ENCODE measurements at places on chromosomes 3 and 15.

- DNase-seq: no peak
These were observed 66.0 kb upstream of the GOLIM4 start for GRCh38 chr3:168161696-168162095.

GRCh38 chr3:15241341-15241740, 35.3 kb downstream of the CAPN7 start:
- no peak for DNase-seq

DNA sequence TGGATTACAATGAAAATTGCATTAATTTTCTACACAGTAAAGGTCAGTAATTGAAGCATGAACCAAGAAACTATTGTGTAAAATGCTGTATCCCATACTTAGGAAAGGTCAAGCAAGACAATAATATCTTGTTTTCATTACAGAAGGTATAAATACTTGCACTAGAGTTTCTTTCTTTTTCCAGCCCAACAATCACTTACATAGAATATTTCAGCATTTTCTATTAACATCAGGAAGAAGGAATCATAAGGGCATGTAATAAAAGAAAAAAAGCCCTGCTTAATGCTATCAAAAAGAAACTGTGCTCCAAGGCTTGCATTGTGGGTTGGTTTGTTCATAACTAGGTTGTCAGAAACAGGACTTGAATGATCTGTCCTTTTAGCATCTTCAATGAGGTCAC, 215.1 kb downstream of the MCTP2 start:
- no peak for DNase-seq

- DNase-seq: no peak
These were observed 31.9 kb downstream of the RAD18 start for GRCh38 chr3:8931342-8931741.

- no peak for DNase-seq
These were observed 271.0 kb upstream of the GADL1 start for GRCh38 chr3:31165399-31165860.

DNA sequence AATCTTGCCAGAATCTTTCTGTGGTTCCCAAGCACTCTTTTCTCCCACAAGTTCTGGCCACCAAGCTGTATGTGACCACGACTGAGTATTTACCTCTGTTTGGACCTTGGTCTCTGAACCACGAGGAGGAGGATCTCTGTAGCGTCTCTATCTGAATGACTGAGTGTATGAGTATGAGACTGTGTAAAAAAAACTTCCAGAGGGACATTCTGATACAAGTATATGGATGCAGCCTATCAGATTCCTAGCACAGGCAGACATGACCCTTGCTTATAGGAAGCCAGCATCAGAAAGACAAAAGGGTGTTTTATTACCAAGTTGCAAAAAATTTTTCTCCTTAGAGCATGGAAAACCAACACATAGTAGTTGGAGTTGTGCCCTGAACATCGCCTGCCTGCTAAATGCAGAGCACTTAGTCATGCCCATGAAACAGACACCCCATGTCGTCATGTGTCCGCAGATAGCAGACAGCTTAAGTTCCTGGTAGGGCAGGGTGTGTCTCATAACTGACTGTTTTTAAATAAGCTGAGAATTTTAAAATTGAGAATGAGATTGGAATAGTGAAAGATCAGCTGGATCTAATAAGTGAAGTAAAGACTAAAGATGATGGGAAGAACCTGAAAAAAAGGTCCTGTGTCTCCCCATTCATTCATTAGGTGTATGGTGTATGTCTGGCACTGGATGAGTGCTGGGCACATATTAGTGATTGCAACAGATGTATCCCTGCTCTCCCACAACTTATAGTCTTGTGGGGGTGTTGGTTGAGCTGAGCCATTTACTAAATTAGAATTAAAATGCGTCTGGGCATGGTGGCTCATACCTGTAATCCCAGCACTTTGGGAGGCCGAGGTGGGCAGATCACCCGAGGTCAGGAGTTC, 30.9 kb downstream of the DAG1 start:
- DNase-seq: no peak

DNA sequence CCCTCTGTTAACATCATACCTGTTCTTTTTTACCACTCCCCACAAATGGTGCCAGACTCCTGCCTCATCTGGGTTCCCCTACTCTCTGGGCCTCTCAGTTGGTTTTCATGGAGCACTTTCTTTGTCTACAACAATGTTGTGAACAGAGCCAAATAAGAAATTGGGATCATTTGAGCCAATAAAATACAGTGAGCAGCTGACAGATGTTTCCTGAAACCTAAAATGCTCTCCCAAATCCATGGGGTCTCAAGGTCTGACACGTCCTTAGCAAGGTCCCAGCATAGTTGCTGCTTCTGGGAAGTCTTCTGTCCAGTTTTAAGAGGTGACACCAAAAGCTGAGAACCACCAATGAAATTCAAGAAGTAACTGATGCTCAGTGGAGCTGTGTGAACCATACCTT, 1.7 kb downstream of the NMNAT3 start:
- DNase-seq: no peak

- DNase-seq: no peak
These were observed 68.6 kb downstream of the FILIP1L start for GRCh38 chr3:100045696-100046095.

GRCh38 chr15:42194513-42194912, 13.6 kb downstream of the VPS39 start:
- DNase-seq: no peak

- DNase-seq: no peak
These were observed 61.7 kb upstream of the PLXNA1 start for GRCh38 chr3:126921085-126921824.

- DNase-seq: no peak
These were observed 27.0 kb upstream of the RNF7 start for GRCh38 chr3:141710888-141711616.

GRCh38 chr3:129021140-129021551, 20.0 kb downstream of the EFCC1 start:
- DNase-seq: no peak

DNA sequence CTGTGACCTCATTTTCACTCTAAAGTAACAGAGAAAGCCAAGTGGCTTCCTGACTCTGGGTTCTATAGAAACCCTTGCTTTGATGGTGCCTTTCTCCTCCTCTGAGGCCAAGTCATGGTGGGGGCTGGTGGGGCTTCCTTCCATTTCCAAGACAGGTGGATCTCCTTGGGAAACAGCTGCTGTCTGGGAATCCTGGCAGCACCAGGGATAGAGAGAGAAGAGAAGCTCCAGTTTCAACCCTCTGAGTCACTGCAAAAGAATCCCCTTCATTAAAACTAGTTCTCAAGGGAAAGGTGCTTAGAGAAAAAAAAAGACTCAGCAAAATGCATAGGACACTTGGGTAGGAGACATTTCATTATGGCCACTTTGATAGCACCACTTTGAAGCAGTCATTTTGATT, 614.4 kb downstream of the FHIT start:
- no peak for DNase-seq

GRCh38 chr15:51697163-51697562, 15.9 kb downstream of the SCG3 start:
- DNase-seq: no peak

GRCh38 chr3:126524429-126524988, 554 bp downstream of the CHST13 start:
- no peak for DNase-seq

GRCh38 chr3:168139947-168140346, 44.2 kb upstream of the GOLIM4 start:
- no peak for DNase-seq

- no peak for DNase-seq
These were observed 253.6 kb downstream of the MAGI1 start for GRCh38 chr3:65785065-65785645.

- no peak for DNase-seq
These were observed 13.5 kb upstream of the LINGO1 start for GRCh38 chr15:77646104-77646694.

DNA sequence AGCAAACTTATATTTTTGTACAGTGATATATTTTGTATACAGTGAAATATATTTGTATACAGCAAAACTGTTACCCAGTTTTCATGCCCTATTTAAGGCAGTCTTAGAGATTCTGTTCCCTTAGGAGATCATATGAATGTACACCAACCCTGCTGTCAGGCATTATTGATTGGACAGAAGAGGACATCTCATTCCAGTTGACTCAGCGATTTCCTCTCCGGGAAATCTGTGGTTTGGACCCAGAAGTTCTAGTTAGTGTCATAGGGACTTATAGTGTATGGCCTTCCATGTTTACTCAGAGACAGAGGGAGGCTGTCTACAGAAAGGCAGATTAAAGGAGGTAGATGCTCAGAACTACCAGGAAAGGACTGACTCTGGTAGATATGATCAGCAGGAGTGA, 318.8 kb upstream of the KCNMB2 start:
- no peak for DNase-seq

GRCh38 chr3:126895178-126896066, 87.5 kb upstream of the PLXNA1 start:
- DNase-seq: no peak

DNA sequence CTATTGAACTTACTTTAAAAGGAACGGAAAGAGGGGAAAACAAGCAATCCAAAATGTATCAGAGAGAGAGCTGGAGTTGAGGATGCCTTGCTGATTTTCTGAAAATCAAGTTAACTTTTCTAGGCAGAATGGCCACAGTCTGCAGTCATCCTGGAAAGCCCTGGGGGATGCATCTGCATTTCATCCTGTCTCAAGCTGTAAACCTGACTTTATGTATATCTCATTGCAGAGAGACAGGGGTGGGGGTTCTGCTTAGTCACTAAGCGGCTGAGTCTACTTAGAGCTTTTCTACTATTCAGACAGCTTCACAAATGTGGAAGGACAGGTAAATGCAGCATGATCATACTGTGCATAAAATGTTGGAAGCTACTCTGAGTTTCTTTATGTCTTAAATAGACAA, 41.4 kb downstream of the MRPS25 start:
- no peak for DNase-seq

DNA sequence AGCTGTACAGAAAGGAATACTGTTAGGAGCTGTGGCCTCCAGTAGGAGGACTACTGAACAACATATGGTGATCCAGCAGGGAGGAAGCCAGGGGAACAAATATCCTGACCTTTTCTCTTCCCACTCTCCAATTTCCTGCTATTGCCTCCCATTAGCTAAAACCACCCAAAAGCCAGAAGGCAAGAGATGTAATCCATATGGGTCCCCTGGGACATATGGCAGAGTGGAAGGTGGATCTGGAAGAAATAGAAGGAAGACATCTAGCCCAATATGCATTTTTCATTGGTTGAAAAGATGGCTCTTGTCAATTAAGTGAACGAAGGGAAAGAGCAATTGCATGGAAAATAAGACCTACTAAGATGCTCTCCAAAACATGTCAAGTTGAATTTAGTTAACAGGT, 167.2 kb downstream of the CNTN3 start:
- DNase-seq: no peak

- no peak for DNase-seq
These were observed 20.4 kb downstream of the NSUN3 start for GRCh38 chr3:94083261-94083660.

- DNase-seq: no peak
These were observed 65.4 kb upstream of the PFN2 start for GRCh38 chr3:150035910-150036612.

GRCh38 chr3:127445581-127446343, 144.8 kb downstream of the TPRA1 start:
- no peak for DNase-seq

DNA sequence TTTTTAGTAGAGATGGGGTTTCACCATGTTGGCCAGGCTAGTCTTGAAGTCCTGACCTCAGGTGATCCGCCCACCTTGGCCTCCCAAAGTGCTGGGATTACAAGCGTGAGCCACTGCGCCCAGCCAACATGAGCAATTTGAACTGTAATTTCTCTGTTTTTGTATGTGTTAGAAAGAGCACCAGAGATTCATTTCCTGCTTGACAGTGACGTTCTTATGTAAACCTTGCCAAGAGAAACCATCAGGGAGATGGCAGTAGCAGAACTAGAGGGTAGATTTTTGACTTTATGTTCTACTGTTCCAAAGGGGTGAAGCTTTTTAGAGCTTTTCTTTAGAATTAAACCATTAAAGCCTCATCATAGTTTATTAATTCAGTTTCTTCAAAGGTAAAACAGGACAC, 148.1 kb upstream of the UMPS start:
- DNase-seq: no peak

Measured in amygdala (tissue), 56 donors.